Fibroblast of skin of scalp (primary cell): ENCODE measurements at places on chromosomes 12 and 14.

DNA sequence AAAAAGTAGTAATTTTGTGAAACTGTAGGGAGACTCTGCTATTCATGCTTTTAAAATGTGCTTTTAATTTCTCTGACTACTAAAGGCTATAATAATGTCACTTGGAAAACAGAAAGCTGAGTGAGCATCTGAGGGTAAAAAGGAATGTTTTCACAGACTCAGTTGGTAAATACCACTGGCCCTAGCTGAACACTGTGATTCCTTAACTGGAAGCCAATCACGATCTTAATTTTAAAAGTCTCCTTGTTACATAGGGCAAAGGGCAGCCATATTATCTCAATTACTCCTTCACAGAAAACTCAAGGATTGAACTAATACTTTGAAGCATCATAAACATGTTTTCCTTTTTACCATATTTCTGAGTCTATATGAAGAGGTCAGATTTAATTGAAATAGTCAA, 41.9 kb downstream of the PAWR start:
- DNase-seq: peak; percentile 73

- DNase-seq: no peak
Measured at GRCh38 chr14:68421116-68421515, 371.8 kb downstream of the ZFP36L1 start.

DNA sequence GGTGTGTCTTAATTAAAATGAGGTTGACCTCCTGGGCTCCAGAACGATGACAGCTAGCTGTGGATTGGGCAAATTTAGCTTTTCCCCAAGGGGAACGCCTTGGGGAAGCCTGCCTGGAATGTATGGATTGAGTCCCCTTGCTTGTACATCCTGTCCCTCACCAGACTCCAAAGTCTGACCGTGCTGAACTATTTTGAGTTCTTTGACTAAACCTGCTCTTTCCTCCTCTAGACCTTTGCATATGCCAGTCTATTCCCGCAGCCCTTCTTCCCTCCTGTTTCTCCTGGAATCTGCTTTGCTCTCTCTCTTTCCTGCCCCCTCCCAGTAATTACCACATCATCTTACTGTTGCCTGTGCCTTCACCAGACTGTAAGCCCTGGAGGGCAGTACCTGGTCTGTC, 11.5 kb upstream of the KDM2B start:
- DNase-seq: peak; percentile 57

GRCh38 chr14:74474376-74474775, 18.7 kb downstream of the NPC2 start:
- no peak for DNase-seq

GRCh38 chr12:124914392-124915238, at the start of gene UBC:
Gene UBC (minus strand): TSS chr12:124914650. CDS start chr12:124913771, 879 bp downstream.
- peak; percentile 96 for DNase-seq

GRCh38 chr14:92613008-92613658, 99.6 kb downstream of the RIN3 start:
- DNase-seq: peak; percentile 52

- DNase-seq: no peak
Measured at GRCh38 chr14:57612946-57613345, 119.3 kb upstream of the CCDC198 start.

- peak; percentile 15 for DNase-seq
Measured at GRCh38 chr12:45435945-45436710, 220.2 kb downstream of the ANO6 start.

GRCh38 chr12:76679778-76680177, 84.1 kb upstream of the ZDHHC17 start:
- no peak for DNase-seq

- DNase-seq: no peak
Measured at GRCh38 chr12:64459394-64459891, 7.5 kb downstream of the TBK1 start.

DNA sequence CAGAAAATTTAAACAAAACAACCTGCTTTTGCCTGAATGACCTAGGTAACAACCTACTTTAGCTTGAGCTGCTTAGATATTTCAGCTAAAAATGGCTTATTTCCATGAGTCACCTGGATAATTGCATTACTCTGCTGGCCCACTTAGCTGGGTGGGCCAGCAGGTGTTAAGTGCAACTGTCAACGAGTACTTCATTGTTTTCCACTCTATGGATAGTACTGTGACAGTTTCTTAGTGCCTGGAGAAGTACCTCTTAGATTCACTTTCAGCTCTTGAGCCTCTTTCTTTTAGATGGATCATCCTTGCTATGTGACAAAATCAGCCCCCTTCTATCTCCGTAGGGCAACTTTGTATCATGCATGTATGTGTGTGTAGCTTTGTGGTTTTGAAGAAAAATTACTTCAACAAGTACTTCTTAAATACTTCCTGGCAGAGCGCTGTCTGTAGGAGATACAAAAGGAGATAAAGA, 368.2 kb upstream of the ATP2B1 start:
- no peak for DNase-seq

DNA sequence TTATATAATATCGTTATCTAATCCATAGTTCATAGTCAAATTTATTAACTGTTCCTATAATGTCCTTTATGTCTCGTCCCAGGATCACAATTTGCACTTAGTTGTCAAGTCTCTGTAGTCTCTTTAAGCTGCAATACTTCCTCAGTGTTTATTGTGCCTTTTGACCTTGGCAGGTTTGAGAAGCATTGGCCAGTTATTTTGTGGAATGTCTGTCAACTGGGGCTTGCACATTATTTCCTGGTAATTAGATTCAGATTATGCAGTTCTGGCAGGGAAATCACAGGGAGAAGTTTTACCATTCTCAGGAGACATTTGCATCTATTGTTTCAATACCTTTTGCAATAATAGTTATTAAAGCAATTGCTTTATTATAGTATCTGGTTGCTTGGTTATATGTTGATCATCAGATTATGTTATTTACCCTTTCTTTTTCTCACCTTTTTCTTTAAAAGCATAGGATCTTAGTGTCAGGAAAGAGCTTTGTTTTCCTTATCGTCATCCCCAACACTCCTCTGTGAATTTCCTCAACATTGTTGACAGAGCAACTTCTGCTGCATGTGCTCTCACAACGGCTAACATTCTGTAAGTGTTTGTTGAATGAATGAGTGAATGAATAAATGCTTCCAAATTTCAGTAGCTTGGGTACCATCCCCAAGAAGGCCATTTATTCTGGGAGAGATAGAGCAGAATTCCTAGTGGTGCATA, 3.7 kb upstream of the ART4 start:
- no peak for DNase-seq

GRCh38 chr14:75252254-75252837, 26.3 kb upstream of the FOS start:
- DNase-seq: no peak

DNA sequence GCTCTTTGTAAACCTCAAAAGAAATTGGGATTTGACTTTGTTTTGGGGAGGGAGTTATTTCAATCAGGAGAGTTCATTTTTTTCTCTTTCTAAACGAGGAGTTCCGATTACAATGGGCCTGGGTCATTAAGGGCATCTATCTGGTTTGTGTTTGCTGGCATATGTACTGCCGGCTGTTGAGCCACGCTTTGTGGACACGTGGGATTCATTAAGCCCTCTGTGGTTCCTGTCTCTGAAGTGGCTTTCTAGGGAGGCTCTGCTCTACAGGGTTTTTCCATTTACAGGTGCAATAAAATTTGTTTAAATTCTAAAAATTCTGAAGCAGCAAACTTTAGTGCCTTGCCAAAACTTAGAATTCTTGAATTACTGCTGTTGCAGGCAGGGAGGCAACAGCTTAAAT, 57.9 kb downstream of the GNS start:
- DNase-seq: no peak

- DNase-seq: no peak
Measured at GRCh38 chr14:87305345-87305744, 687.6 kb downstream of the GALC start.

DNA sequence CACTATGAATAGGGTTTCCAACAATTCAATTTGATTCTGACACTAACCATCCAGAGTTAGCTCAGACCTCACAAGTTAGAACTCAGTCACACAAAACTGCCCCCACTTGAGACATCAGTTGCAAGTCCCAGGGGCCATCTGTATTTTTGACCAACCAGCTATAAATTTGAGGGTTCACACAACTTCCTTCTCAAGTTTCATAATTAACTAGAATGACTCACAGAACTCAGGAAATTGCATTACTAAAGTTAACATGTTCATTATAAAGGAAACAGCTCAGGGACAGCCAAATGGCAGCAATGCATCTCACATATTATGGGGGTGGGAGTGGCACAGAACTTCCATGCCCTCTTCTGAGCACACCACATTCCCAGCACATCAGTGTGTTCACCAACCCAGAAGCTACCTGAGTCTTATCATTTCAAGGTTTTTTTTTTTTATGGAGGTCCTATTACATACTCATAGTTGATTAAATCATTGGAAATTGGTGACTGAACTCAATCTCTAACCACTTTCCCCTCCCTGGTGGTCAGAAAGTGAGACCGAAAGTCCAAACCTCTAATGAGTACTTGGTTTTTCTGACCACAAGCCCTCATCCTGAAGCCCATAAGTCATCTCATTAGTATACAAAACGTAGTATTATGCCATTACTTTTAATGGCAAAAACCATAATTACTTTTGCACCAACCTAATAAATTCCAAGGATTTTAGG, 1721.5 kb upstream of the SEL1L start:
- DNase-seq: no peak

DNA sequence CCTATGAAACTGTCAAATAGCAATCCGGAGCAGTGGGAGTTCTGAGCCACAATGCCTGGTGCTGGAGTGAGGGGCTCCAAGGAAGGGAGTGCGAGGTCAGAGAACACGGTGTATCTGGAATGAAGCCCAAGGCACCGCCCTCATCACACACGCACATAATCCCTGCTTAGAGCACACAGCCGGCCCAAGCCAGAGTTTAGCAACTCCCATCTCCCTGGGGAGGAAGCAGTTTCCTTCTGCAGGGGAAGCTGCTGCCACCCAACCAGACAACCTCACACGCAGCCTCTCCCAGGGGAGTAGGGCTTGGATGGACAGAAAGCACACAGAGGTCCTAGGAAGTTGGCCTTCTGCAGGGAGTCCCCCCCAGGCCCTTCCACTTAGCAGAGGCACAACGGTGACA, 31.3 kb downstream of the ACTN1 start:
- peak; percentile 77 for DNase-seq

DNA sequence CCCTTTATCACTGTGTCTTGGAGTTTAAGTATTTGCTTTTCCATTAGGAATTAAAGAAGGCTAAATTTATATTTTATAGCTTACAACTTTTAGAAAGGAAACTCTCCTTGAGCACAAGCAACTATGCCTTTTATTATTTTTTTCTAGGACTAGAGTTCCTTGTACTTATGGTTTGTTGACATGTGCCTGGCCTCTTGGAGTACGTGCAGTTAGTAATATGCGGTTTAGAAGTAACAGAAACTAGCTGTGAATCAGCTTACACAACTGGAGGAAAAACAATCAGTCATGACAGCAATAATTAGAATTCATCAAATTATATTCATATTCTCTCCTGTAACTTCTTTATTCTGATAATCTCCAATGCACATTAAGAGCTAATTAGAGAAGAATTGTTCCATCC, 428.7 kb downstream of the AEBP2 start:
- no peak for DNase-seq

DNA sequence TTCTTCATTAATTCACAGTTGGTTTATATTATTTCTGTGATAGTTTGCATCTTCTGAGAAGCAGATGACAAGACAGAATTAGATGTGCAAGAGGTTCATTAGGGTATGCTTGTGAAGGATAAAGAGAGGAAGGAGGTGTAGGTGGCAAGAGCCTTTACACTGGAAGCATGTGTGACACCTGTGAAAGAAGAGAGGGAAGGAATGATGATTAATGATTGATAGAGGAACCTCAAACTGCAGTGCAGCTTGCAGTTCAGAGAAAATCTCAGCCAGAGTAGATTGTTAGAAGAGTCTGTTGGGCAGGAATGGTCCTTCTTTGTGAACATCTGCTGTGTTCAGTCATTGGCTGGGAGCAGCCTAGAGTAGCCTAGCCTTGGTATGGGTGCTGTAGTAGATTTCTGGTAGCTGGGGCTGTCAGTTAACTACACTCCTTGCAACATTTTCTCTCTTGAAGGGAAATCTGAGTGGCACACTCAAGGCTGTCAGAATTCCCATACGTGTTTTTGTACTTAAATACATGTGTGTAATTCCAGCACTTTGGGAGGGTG, 9.0 kb downstream of the RCOR1 start:
- no peak for DNase-seq

DNA sequence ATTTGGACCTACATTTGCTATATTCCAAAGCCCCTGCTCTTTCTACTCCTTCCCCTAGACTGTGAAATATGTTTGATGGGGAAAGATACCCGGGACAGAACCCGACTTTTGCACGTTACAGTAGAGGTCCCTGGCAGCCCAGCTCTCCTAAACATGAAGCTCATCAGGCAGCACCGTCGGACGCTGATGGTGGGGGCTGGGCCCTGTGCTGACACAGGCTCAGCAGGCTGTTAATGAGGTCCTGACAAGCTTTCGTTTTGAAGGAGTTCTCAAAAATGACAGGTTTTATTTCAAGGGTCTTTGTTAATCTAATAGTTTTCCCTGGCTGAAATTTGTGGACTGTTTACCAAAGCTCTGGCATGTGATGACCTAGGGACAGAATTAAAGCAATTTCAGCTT, 102.3 kb downstream of the SLC25A47 start:
- no peak for DNase-seq

DNA sequence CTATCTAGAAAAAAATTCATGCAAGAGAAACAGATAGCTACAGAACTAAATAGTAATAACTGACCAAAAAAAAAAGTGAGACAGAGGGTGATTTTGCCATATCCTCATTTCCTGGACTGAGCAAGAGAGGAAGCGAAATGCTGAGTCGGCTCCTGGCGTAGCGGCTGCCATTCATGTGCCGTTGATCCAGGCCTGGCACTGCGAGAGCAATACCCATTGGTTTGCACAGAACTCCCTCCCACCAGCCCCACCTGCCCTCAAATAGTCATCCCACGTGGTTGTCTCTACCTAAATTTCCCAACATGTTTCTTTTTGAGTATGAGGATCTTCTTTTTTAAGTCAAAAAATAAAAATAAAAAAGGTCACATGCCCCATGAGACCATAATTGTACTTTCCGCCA, 9.4 kb upstream of the WNT5B start:
- no peak for DNase-seq

DNA sequence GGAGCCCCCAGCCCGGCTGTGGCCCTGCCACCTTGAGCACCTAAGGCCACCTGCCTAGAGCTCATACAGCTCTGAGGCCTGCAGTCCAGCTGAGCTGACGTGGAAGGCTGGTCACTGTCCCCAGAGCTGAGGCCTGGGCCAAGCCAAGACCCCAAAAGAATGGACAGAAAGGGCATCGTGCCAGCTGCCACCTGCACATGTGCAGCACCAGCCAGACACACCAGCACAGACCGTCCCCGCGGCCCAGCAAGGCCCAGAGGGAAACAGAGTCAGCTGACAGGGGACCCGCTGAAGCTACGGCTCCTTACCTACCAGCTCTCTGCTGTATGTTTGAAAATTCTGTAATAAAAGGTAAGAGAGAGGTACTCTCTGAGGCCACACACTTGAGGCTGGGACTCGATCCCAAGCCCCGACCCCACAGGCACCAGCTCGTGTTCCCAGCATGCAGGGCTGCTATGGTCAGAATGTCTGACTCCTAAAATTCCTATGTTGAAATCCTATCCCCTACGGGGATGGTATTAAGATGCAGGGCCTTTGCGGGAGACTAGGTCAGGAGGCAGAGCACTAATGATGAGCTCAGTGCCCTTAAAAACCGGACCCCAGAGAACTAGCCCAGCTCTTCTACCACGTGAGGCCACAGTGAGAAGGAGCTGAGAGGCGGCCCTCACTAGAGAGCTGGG, 25.4 kb downstream of the BRF1 start:
- peak; percentile 83 for DNase-seq
